ENCODE measurements at places on chromosomes 7 and 10. TPM values are rescaled to one million over a fixed set of nuclear protein-coding genes. Genes with fewer than 3 reads are reported as not detected.

PPP1R3C gene
- total RNA-seq = 2.1 TPM

DNA sequence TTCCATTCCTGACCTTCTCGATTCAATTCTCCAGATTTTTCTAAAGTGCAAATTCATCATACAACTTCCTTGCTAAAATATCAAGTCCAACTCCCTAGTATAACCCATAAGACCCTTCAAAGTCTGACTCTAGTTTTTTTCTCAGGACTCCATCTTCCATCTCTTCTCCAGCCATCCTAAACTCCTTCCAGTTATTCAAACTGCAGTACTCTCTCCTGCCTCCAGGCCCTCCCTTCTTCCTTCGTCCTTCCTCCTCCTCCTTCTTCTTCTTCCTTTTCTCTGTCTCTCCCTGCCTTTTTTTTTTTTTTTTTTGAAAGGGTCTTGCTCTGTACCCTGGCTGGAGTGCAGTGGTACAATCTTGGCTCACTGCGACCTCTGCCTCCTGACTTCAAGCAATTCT lies 111.9 kb downstream of the RELN start:
- no peaks in the 10 kb centered on the region for H3K36me3 ChIP-seq
- no peak for DNase-seq
- no peaks in the 10 kb centered on the region for H3K4me1 ChIP-seq
- no peak overlapping the region for H3K4me3 ChIP-seq
- H3K27ac ChIP-seq = no peak overlapping the region

CNPY1 gene
- not detected for total RNA-seq

FLNC gene
- 7.8 TPM for total RNA-seq

DNA sequence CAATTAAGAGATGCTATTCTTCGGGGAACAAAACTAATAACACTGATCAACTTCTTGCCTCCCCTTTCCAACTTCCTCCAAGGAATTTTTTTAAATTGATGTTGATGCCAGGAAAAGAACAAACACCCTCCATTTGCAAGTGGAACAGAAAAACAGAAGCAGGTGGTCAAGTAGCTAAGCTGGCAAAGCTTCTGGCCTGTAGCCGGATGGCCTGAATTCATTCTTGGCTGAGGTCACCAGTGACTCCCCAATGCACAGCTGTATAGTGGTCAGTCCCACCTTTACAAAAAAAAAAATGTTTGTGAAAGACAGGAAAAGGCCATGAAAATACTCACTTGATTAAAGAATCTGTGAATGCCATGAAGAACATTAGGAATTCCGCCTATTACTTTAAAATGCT lies 39.1 kb downstream of the DOCK4 start:
- H3K4me1 ChIP-seq = peaks cover 11% of the 10 kb centered on the region
- DNase-seq = no peak
- no peak overlapping the region for H3K4me3 ChIP-seq
- no peaks in the 10 kb centered on the region for H3K36me3 ChIP-seq

DNA sequence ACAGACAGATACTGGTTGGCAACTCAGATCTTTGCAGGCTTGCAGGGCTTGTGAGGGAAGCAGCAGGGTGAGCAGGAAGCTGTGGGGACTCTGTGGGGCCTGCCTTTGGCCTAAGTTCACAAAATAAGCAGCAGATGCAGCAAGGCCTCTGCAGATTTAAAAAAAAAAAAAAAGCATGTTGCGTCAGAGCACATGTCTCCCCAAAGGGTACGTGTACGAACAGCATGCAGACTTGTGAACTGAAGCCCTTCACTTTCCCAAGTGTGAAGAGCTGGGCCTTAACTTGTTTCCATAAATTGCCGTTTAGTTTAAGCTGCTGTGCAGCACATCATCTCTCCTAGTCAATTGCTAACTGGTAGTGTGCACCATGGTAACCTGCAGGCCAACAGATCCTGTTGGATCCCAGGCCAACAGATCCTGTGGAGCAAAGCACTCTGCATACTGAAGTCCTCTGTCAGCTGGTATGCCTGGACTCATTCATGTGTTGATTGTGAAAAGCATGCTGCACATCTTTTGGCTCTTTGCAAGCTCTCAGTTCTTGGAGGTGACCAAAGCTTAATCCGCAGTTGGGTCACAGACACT lies 10.8 kb upstream of the XPNPEP1 start:
- H3K4me1 ChIP-seq = no peaks in the 10 kb centered on the region
- no peak overlapping the region for H3K27ac ChIP-seq
- DNase-seq = no peak
- H3K27me3 ChIP-seq = no peaks in the 10 kb centered on the region
- no peaks in the 10 kb centered on the region for H3K36me3 ChIP-seq

Measured in A673 (cell line).